ENCODE measurements at places on chromosomes 2 and 18.

DNA sequence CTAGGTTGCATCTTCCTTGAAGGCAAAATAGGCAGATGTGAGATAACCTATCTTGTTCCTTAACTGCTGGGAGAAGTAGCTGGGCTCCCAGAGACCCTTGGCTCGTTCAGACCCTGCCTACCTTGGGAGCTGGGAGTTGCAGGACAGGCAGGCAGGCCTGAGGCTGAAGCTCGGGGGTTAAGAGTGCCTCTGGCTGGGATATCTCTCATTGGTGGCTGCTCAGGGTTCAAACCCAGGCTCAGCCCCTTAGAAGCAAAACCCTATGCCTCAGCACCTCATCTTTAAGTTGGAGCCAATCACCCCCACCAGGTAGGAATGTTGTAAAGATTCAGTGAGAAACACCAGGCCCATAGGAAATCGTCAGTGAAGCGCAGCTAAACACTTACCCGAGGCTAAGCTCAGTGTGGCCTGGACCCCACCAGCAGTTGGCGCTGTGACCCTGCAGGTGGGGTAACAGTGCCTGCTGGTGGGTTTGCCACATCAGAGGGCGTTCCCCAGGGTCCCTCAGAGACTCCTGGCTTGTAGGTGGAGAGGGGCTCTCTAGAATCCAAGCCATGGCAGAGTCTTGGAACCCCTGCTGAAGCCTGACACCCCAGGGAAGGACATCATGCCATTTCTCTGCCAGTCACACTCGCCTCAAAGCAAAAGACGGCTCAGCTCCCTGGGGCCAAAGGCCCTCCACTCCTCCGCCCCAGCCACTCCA is 54.6 kb upstream of the GPR17 start:
- DNase-seq, result no peak

- no peak for DNase-seq
These were observed 538.3 kb downstream of the CNTNAP5 start for GRCh38 chr2:124563426-124563825.

GRCh38 chr2:237290261-237290660 is 123.7 kb downstream of the COL6A3 start:
- peak; percentile 64 for DNase-seq

DNA sequence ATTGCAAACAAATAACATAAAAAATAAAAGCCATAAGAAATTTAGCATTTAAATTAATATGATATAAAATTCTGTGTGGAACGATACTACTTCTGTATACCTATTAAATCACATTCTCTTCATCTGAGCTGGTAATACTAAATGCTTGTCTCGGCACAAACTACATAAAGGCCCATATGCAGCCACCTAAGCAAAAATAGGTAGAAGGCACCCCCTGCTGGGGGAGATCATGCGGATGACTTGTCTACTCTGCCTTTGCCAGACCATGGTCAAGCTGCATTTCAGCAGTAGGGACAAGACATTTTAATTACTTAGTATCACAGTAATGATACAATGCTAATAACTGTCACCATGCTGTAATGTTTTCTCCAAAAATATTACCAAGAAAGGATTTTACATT is 108.0 kb downstream of the CDH19 start:
- peak; percentile 32 for DNase-seq

DNA sequence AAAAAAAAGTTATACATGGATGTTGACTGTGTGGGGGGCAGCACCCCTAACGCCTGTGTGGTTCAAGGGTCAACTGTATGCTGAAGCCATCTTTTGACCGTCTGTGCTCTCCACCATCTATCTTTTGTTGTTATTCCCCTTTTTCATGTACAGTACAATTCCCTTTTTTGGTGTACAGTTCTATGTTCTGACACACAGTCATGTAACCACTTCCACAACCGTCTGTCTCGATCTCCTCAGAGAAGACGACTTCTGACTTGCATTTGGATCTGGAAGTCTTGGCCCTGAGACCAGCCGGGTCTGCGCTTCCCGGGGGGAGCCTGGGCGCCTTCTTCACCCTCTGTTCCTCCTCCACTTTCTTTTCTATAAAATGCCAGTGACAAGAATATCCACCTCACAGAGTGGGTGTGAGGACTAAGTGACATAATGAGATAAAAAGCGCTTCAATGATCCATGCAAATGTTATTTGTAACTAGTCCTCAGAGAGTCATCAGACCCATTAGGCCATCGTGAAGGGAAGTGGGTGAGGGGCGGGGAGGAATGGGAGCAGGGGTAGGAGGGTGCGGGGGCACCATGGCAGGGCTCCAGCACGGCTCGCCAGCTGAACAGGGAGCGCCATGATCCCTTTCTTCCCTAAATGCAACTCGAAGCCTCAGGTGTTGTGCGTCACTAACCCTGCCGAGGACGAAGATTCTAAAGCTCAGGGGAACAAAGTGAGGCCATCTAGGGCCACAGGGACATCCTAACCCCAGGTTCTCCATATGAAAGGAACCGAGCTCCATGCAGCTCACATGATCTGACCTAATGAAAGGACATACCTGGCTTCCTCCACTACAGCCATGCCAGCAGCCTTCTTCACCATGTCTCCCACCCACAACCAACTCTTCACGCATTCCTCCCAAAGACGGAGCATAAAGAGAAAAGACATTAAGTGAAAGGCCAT is 16.6 kb downstream of the ADCY3 start:
- no peak for DNase-seq

DNA sequence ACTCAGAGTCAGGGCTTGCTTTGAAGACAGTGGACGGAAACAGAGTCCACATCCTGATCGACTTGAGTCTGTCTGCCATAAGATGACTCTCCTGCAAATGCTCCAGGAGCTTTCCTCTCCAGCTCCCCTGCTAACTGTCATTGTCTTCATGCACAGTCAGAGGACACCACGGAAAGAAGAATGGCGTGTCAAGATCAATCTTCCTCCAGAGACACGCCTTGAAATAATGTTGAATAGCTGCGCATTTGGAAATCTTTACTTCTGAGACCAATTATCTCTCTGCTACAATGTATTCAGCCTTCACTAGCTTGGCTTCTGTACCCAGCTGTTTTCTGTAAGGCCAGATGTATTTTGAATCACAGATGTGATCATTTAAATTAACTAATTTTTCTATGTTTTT is 457.2 kb downstream of the CDH2 start:
- no peak for DNase-seq

- no peak for DNase-seq
These were observed 31.2 kb upstream of the MAL start for GRCh38 chr2:94994063-94994913.

GRCh38 chr2:1538663-1539062 is 125.4 kb downstream of the TPO start:
- DNase-seq, result no peak

GRCh38 chr2:48435909-48436308 is 94.0 kb upstream of the STON1 start:
- DNase-seq, result no peak

DNA sequence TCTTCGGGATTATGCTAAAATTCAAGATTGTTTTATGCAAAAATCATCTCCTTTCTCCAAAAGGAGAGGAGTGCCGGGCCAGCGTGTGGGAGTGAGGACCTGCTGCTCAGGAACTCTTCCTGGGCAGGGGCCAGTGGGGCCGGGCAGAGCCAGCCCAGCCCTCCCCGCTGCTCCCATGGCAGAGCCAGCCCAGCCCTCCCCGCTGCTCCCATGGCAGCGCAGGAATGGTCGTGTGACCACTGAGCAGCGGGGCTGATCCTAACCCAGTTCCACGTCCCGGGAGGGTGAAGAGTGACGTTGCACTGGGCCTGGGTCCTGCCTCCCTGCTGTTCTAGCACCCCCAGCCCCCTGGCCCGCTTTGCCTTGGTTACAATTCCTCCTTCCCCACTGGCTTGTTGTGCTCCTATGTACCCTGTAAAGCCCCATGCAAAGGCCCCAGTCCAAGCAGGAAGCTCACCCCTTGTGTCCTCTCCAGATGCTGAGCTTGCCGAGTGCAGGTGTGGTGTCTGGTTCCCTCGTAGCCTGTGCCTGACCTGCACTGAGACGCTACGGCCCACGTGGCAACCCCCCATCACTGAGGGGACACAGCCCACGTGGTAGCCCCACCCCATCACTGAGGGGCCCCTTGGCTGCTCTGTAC is 11.4 kb upstream of the NEU4 start:
- peak; percentile 4 for DNase-seq

DNA sequence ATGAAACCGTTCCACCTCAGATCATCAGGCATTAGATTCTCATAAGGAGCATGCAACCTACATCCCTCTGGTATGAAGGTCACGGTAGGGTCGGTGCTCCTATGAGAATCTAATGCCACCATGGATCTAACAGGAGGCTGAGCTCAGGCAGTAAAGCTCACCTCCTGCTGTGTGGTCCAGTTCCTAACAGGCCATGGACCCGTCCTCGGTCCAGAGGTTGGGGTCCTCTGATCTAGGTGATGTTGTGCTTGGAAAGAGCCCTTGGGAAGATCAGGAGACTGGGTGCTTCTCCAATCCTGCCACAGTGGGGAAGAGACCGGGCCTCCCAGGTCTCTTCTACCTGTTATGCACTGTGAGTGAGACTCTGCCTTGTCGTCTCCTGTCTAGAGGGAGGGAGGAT is 104.6 kb downstream of the ACKR3 start:
- no peak for DNase-seq

DNA sequence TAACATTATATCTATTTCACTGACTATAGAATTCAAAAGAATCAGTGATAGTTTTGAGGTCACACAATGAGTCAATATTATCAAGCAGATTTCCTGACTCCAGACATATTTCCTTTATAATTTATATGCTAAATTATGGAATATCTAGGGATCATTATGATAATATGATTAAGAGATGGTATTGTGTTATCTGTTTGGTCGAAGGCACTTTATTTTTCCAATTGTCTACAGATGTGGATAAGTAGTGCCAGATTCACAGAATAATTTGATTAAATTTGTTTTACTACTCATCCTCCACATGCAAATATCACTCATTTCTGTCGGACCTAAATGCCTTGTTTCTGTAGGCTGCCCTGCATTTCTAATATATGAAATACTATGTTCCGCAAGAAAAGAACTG is 4.4 kb downstream of the ZNF804A start:
- DNase-seq, result no peak

DNA sequence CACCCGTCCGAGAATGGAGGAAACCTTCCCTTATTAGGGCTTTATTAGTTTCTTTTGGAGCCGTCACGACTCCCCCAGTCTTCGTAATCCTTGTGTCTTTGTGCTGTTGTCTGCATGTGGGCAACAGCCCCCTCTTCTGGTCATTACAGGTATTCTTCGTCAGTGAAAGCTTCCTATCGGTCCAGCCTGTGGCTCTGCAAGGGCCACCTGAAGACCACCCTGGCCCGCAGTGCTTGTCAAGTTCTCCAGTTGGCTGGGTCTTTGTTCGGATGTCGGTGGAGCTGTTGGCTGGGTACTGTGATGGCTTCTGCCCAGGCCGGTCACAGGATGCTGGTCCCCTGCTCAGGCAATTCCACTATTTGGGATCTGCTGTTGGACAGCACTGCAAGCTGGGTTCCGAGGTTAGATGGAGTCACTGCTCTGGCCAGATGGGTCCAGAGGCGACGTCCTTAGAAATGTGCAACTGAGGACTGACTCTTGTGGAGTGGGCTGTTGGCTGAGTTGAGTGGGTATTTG is 19.2 kb downstream of the E2F6 start:
- DNase-seq, result peak; percentile 73

DNA sequence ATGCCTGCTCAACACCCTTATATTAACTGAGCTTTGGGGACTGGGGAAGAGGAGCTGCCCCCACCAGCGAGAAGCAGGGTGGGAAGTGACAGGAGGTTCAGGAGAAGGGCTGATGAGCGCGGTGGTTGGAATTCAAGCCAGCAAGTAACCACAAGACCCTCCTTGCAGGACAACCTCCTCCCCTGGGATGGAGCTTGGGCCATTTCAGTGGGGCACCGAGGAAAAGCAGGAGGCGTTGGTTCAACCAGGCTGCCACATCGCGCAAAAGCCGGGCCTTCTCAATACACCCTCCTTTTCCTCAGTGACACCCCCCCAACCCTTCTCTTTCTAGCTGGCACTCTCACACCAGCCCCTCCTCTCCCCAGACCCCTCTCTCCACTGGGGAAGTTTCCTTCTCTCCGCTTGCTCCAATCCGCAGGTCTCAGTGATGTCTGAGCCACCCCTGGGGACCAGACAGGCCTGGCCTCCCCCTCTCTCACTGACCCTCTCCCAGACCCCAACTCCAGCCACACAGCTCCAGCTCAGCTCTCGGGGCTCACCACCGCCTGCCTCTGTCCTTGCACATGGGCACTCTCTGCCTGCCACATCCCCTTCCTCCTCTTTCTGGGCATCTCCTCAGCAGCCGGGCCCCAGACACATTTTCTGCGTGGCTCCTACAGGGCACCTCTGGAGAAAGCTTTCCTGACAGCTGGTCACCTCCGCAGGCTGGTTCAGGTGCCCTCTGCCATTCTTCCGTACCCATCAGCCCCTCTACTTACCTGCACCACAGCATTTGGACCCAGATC is 44.5 kb downstream of the KCNF1 start:
- DNase-seq, result no peak

DNA sequence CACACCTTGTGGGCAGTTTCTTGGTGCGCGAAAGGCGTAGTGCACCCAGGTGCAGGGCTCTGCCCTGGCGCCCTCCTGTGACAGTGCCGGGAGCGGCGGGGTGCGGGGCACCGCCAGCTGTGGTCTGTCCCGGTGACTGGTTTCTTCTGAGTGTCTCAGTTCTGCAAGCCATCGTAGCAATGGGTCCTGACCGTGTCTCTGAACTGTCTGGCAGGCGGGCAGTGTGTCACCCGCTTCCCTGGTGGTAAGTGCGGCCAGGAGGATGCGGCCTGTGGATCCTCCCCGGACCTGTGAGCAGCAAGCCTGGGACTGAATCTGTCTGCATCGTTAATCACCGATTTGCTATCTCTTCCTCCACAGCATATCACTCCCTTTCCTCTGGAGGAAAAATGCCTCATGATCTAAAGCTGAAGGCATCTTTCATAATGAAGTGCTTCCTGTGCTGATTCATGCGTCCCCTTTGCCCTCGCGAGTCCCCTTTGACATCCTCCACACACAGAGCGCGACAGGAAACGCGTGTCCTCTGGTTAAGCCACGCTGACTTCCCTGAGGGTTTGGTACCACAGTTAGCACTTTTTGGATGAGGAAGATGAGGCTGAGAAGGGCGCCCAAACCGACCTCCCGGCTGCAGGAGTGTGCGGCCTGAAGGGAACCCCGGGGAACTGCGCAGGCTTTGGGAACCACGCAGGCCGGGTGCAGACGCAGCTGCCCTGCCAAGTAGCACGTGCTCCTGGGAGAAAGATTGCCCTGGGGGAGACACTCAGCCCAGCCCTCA is 416.0 kb upstream of the HS6ST1 start:
- no peak for DNase-seq

DNA sequence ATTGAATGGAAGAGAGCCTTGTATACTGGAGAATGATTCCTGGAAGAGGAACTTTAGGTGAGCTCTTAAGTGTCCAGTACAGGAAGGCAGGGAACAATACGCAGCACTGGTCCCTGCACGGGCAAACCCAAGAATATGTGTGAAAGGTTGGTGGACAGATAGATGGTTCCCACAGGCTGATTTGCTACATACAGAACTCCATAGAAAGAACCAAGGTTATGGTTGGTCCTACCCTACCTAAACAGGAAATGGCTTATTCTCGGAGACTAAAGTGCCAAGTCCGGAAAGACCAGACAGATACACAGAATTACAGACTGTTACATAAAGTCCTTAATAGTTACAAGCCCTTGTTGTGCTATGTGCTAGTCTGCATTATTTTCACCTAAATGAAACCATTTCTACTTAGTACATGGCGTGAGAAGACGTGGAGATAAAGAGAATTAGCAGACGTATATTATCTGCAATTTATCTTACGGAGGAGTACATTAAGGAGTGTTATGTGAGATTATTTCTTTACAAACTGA is 1.2 kb downstream of the REV1 start:
- no peak for DNase-seq

All from tibial nerve (tissue), 4 donors.